ENCODE measurements at places on chromosomes 13 and 19.

GRCh38 chr19:16585808-16586476 is 13.7 kb upstream of the SLC35E1 start:
- peak; percentile 75 for DNase-seq

DNA sequence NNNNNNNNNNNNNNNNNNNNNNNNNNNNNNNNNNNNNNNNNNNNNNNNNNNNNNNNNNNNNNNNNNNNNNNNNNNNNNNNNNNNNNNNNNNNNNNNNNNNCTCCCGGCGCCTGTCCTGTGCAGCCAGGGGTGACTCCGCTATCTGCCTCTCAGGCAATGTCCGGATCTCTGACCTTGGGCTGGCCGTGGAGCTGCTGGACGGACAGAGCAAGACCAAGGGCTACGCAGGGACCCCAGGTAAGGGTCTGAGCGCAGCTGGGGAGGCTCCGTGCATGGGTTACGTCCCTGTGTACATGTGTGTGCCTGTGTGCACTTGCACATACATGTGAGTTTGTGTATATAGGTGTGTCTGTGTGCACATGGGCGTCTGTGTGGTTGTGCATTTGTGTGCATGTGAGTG is 36.1 kb upstream of the TMEM255B start:
- DNase-seq = no peak

- DNase-seq = peak; percentile 66
These were observed 121.8 kb downstream of the AKAP11 start for GRCh38 chr13:42393573-42394360.

DNA sequence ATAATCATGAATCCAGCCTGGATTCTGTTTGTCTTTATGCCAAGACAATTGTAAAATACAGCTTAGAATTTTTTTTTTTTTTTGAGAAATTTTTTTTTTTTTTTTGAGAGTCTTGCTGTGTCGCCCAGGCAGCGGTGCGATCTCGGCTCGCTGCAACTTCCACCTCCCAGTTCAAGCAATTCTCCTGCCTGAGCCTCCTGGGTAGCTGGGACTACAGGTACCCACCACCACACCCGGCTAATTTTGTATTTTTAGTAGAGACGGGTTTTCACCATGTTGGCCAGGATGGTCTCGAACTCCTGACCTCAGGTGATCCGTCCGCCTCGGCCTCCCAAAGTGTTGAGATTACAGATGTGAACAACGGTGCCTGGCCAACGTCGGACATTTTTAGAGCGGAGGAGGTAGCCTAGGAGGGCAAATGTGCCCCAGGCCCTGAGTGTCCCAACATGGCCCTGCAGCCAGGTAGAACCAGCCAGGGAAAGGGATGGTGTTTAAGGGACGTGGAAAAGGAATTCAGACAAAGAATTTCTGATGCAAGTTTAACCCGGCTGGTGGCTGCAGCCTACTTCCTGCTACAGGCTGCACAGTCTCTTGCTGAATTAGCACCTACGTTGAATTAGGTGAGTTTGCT is 89.8 kb downstream of the GNG7 start:
- DNase-seq = no peak

GRCh38 chr19:11642902-11643301 is 45.6 kb downstream of the ZNF627 start:
- no peak for DNase-seq

- no peak for DNase-seq
These were observed 3.9 kb upstream of the SSBP4 start for GRCh38 chr19:18415178-18415867.

- no peak for DNase-seq
These were observed 15.8 kb upstream of the LATS2 start for GRCh38 chr13:21077076-21077787.

- DNase-seq = peak; percentile 72
These were observed 1.9 kb downstream of the MRPS12 start for GRCh38 chr19:38932425-38933179.

- peak; percentile 54 for DNase-seq
These were observed 2.3 kb downstream of the TFDP1 start for GRCh38 chr13:113586661-113587479.

GRCh38 chr19:11737964-11738745 is 591 bp downstream of the ZNF823 start:
- DNase-seq = peak; percentile 75

GRCh38 chr13:42367831-42368230 is 95.9 kb downstream of the AKAP11 start:
- DNase-seq = no peak

DNA sequence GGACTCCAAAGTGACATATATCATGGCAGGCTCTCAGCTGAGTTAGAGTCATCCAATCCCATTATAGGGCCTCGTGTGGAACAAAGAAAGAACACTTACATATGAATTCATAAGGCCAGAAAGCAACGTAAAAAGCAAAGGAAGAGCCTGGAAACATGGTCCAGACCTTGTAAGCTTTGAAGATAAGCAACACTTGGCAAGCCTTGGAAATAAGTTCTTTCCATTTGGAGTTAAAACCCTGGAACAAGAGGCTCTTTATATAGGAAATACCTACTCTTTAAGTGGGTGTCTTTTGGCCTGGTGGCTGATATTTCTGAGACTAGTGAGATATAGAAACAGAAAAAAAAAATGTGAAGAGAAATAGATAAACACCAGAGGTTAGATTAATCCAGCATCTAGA is 49.4 kb downstream of the ZAR1L start:
- DNase-seq = no peak

- DNase-seq = no peak
These were observed 482.0 kb downstream of the PCDH20 start for GRCh38 chr13:60933638-60934037.

DNA sequence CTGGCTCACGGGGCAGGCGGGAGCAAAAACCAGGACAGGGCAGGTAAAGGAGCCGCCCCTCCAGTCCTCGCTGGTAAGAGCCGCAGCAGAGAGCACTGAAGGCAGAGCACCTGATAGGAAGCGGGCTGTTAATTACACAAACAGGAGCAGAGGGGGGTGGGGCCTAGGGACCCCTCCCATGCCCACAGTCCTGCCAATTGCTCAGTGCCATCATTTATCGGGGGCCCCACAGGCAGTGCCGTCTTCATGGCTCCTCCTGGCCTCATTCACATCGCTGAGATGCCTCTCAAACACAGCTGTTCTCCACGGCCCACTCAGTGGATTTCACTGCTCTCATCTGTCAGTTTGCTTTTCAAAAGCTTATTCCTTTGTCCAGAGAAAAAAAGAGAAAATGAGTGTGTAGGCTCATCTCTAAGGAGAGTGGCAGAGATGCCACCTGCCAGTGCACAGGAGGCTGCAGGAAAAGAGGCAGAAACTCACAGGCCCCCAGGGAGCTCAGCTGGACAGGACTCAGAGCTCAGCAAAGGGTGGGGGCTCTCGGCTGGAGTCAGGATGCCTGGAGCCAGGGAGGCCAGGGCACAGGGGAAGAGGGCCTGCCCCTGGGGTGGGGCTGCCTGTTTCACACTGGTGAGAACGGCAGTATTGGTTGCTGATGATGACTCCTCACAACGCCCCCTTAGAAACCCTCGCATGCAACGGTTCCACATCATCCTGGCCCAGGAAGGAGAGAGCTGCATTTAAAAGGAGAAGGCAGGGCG is 174.6 kb downstream of the COL4A1 start:
- DNase-seq = no peak

DNA sequence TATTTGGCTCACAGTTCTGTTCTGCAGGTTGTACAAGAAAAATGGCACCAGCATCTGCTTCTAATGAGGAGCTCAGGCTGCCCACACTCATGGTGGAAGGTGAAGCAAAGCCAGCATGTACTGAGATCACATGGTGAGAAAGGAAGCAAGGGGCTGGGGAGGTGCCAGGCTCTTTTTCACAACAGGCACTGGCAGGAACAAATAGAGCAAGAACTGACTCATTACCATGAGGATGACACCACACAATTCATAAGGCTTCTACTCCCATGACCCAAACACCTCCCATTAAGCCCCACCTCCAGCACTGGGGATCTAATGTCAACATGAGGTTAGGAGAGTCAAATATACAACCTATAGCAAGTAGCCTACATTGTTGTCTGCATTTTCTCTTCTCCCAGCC is 522.6 kb downstream of the RFC3 start:
- no peak for DNase-seq

DNA sequence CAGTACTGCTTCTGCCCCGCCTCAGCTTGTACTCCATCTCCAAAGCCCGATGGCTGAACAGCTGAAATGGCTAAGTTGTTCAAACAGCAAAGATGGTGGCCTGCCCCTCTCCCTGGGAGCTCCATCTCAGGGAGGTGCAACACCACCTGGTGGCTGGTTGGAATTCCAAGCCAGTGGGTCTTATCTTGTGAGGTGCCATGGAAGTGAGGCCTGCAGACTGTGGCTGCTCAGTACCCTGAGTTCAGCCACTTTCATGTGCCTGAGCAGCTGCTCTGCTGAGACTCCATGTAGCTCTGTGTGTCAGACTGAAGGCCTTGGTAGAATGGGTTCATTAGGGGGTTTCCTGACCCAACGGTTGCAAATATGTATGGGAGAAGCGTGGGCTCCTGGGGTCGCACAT is 67.3 kb upstream of the SPRY2 start:
- no peak for DNase-seq

DNA sequence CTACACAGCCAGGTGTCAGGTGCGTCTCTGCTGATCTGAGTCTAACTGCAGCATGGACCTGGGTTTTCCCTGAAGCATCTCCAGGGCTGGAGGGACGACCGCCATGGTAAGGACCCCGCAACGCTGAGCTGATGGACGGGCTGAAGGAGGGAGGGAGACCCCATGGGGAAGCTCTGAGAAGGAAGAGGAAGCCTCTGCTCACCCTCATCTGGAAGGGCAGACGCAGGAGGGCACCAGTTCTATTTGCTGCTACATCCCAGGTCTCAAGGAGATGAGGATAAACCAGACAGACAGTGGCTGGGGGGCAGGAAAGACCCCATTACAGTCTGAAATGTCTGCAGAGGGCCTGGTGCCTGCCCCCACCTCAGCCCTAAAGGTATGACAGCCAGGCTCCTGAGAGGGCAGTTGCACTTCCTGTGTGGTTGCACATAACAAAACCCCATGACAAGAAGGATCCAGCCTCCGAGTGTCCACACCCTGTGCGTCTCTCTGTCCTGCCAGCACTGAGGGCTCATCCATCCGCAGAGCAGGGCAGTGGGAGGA is at the start of gene LILRA2:
TSS of gene LILRA2 (plus strand) at position 461 of the 543 bp plus-strand sequence. CDS start 89 bp downstream, outside the sequence.
- no peak for DNase-seq

- DNase-seq = no peak
These were observed 2816.6 kb downstream of the PCDH9 start for GRCh38 chr13:64413529-64413928.

DNA sequence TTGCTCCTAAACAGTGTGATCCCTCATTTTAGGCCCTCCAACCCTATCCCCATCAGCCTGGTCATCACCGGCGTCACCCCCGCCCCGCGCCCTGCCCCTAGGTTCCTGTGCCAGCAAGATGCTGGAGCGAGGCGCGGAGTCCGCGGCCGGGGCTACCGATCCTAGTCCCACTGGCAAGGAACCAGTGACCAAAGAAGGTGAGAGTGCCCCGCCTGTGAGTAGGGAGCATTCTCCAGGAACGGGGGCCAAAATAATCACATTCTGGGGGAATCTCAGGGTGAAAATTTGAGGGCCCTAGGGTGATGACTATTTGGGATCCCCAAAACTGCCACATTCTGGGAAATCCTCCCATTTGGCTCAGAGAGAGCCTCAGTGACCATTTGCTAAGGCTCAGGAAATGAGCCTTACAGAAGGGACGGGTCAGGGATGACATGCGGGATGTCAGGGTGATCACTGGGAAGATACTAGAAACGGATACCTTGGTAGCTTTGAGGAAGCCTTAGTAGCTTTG is 1.4 kb downstream of the ZNF575 start:
- DNase-seq = no peak

GRCh38 chr19:37333457-37333856 is 37.4 kb upstream of the ZNF527 start:
- no peak for DNase-seq

GRCh38 chr13:104987621-104988020 is 1547.8 kb downstream of the EFNB2 start:
- DNase-seq = no peak

DNA sequence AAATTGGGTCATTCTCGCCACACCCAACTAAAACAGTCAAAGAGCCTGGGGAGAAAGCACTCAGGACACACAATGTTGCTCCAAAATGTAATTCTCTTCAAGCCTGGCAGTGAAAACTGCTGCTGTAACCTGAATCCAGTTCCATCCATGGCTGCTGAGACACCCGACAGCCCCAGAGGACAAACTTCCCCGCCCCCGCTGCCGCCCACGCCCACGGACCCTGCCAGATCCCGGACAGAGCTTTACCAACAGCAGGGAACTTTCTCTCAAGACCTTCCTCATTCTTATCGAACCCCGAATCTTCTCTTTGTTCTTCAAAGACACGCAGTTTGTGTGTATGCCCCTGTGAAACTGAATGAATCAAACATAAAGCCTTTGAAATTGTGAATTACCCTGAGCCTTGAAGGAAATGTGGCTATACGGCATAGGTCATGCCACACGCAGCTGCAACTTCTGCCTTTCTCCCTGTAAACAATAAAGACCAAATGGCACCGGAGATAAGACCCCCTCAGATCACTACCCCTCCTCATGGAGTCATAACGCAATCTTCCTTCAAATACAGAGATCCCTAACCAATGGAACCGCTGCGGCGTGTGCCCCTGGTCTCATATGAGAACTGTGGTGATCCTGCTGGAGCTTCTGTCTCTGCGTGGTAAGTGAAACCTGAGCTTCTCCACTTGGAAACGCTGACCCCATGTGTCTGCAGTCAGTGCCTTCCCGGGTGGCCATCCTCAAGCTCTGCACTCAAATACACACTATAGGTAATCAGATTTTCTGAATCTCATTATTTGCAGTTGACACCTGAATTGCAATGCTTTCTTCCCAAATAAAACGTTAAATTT is 4.8 kb upstream of the LAMP1 start:
- DNase-seq = peak; percentile 73

DNA sequence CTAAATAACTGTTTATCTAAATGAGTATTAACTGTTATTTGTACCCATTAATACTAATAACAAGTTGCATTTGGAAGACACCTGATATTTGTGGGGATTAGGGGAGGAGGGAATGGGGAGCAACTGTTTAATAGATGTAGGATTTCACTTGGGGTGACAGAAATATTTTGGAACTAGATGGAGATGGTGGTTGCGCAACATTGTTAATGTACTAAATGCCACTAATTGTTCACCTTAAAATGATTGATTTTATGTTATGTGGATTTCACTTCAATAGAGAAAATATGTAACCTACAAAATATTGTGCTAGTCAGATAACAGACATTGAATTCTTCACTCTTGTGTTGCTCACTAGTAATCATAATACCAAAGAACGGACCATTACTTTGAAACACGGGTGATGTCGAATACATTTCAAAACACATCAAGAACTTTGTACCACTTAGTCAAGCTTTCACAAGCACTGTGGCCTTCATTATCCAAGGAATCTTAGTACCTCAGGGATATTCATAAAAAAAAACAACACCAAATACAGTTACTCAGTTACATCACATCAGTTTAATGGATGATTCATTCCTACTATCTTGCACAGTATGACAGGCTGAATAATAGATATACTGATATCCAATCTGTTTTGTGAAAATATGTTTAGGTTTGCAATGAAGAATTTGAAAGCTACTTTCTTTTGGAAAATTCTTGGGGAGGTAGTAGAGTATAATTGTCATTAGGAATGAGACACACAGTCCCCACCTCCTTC is 721.8 kb downstream of the PCDH9 start:
- no peak for DNase-seq

GRCh38 chr13:102589301-102589822 is 7.4 kb upstream of the TPP2 start:
- DNase-seq = no peak

Data from activated effector memory CD4-positive, alpha-beta T cell treated with anti-CD3 and anti-CD28 coated beads, Interleukin-2, amount 50 U/mL, for 16 hours (primary cell).